Stimulated activated CD8-positive, alpha-beta memory T cell treated with anti-CD3 and anti-CD28 coated beads, Interleukin-4, amount 100 ng/mL, for 24 hours (primary cell): ENCODE measurements at places on chromosomes 6 and 20.

- no peak for DNase-seq
These were observed 105.2 kb downstream of the TFAP2A start for GRCh38 chr6:10309457-10310329.

GRCh38 chr20:41228858-41229257, 88.7 kb downstream of the ZHX3 start:
- DNase-seq, result no peak

DNA sequence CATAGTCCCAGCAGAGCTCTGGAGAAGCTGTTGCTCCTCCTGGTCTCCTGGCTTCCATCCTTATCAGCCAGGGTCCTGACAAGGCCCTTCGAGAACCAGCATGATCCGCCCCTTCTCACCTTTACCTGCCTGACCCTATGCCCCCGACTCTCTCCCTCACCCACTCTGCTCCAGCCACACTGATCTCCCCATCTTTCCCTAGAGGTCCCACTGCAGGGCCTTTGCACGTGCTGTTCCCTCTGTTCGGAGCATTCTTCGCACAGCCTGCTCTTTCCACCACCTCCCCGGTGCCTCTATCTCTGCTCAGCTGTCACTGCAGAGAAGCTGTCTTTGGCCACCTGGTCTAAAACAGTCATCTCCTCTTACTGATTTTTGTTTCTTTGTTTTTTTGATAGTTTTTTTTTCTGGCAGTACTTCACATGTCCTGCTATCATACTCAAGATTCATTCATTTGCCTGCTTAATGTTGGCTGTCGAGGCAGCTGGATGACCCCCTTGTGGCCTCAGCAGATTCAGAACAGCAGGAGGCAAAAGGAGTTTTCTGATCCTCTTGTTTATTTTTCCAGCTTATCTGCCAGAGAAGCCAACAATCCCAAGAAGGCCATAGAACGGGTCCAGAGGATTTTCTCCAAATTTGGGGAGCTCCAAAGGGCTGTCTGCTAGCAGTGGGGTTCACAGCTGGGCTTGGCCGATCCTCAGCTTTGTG, 1.6 kb upstream of the PTGIS start:
- DNase-seq, result no peak

- no peak for DNase-seq
These were observed 5.9 kb upstream of the C6orf136 start for GRCh38 chr6:30641048-30641447.

GRCh38 chr20:50186151-50186885, 4.3 kb upstream of the CEBPB start:
- DNase-seq, result peak; percentile 83

GRCh38 chr20:50645253-50646068, 45.9 kb downstream of the RIPOR3 start:
- no peak for DNase-seq

GRCh38 chr20:7571101-7571500, 369.2 kb downstream of the HAO1 start:
- no peak for DNase-seq

GRCh38 chr6:27176523-27177484, 70.7 kb upstream of the PRSS16 start:
- peak; percentile 42 for DNase-seq

GRCh38 chr20:6579417-6579816, 188.1 kb upstream of the BMP2 start:
- DNase-seq, result no peak

GRCh38 chr20:49318430-49319207, 40.8 kb upstream of the ZNFX1 start:
- DNase-seq, result no peak

GRCh38 chr6:163165922-163166321, 248.6 kb upstream of the QKI start:
- no peak for DNase-seq

DNA sequence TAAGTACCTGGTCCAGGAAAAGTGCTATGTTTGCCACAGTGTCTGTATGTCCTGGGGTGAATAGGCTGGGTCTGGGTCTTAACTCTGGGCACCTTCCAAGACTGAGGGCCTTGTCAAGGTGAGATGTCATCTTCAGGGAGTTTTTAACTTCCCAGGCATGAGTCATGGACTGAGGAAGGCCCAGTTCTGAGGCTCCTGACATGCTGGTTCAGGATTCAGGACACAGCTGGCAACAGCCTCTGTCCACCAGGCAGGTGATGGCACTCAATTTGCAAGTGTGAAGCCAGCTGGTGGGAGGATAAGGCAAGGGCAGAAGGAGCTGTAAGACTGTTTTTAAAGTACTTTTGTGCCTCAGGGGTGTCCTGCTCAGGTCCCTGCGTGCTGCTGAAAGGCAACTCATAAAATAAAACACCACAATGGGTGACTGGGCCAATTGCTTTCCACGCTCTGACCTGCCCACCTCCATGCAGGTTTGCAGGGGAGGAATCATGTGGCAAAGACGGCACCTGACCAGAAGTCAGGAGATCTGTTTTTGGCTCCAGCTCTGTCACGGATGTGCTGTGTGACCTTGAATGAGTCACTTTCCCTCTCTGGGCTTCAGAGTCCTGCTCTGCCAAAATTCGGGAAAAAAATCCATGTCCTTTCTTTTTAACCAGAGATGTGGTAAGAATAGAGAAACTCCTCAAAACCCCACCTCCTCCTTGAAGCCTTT, 4.9 kb upstream of the PACSIN1 start:
- DNase-seq, result no peak

GRCh38 chr6:39843305-39844020, 51.3 kb downstream of the DAAM2 start:
- no peak for DNase-seq

GRCh38 chr20:2303673-2304072, 7.9 kb downstream of the TGM3 start:
- DNase-seq, result no peak

- no peak for DNase-seq
These were observed 50.7 kb downstream of the DSTN start for GRCh38 chr20:17620371-17621228.

DNA sequence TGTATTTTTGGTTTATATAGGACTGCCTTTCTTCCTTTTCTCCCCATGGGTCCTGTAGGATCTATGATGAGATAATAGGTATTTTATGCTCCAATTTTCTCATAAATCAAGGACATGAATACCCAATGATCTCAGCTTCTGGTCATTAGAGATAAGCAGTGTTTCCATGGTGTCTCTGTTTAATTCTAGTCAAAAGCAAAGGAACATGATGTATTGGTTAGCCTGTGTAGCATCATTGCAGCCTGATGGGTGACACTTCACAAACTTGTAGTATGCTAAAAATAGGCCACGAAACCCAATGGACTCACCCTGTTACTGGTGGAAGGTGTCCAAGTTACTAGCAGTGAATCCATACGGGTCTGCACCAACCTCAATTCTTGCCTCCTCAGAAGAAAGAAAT, 116.2 kb upstream of the SNX9 start:
- DNase-seq, result no peak

- no peak for DNase-seq
These were observed 135.3 kb upstream of the CENPW start for GRCh38 chr6:126204598-126204997.

GRCh38 chr20:47167846-47168245, 188.7 kb downstream of the ZMYND8 start:
- DNase-seq, result no peak

DNA sequence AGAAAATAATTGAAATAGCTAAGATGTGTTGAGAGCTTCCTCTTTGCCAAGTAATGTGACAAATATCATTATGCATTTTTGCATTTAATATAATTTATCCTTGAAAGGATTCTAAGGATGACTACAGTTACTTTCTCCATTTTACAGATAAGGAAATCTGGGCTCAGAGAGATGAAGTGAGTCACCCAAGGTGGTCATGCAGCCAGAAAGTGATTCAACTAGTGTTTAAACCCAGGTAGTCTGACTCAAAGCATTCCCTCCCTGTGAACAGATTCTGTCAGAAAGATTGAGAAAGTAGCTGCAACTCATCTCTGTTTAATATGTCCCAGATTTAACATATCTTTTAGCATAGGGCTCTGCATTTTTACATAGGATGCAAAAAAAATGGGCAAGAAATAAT, 28.1 kb downstream of the NRSN1 start:
- DNase-seq, result no peak

DNA sequence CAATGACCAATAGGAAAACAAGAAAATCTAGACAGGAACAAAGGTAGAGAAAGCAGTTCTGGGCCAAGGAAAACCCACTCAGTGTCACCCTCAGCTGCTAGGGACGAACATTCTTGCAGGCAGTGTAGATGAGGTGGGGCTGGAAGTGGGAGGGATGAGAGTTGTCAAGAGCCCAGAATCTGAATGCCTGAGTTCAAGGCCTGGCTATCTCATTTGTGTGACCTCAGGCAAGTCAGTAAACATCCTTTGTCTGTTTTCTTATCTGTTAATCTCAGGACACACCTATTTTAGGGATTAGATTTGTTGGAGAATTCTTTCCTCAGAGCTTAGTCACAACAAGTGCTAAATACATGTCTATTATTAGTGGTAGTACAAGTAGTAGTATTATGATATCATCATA, 50.9 kb upstream of the KIF16B start:
- DNase-seq, result no peak

DNA sequence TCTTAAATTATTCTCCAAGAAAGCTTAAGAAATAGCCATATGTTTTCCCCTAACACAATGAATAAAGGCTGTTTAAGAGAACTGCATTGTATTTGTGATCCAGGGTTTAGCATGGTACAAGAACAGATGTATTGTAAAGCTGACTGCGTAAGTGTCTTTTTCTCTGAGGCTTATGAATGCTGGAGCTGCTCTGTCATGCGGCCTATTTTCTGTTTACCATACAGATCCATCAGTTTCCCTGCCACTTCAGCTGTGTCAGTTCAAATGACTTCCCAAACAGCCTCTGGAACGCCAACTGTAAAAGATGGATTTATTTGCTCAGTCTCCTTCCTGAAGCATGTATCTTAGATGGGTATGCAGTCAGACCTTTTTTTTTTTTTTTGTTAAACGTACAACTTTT, 419.3 kb upstream of the HS3ST5 start:
- no peak for DNase-seq

- DNase-seq, result no peak
These were observed 576.3 kb downstream of the PKHD1 start for GRCh38 chr6:51511081-51511480.

- no peak for DNase-seq
These were observed 23.7 kb downstream of the ADGRF5 start for GRCh38 chr6:46898006-46898405.

DNA sequence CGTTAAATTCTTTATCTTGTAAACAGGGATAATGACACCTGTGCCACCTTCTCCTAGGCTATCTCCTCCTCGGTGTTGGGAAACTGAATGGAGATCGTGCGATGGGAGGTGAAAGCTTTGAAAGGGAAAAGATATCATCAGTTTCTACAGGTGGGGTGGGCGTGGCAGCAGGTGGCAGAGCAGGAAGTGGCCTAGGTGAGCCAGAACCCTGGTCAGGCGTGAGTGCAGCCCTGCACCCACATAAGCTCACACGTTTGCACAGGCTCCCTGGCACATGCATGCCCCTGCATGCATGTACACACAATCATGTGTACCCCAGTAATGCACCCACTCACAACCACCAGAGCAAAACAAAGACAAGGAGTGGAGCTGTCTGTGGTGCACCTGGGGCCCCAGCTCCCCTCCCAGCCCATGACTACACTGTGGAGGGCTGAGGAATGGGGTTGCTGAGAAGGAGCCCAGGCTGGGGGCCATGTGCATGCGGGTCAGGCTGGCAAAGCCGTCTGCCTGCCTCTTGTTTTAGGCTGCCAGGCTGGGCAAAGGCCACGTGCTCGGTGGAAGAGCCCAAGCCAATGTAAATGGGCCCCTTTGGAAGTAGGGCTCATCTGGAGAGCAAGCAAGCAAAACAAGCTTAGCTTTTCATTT, 61.5 kb downstream of the TFAP2C start:
- no peak for DNase-seq

DNA sequence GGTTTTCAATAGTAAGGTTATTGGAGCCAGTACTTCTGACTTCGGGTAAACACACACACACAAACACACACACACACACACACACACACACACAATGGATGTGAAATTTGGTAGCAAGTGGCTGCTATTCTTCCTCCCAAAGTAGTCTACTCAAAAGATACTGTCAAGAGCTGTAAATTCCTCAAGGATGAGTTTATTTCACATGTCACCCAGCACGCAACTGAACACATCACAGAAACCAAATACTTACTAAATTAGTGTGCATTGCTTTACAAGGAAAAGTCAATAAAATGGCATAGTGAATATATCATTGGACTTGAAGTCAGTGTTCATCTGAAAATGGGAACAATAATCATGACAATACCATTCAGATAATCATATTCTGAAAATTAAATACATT, 32.9 kb downstream of the MMUT start:
- DNase-seq, result no peak

- no peak for DNase-seq
These were observed 261.5 kb upstream of the SOX4 start for GRCh38 chr6:21332077-21332476.

DNA sequence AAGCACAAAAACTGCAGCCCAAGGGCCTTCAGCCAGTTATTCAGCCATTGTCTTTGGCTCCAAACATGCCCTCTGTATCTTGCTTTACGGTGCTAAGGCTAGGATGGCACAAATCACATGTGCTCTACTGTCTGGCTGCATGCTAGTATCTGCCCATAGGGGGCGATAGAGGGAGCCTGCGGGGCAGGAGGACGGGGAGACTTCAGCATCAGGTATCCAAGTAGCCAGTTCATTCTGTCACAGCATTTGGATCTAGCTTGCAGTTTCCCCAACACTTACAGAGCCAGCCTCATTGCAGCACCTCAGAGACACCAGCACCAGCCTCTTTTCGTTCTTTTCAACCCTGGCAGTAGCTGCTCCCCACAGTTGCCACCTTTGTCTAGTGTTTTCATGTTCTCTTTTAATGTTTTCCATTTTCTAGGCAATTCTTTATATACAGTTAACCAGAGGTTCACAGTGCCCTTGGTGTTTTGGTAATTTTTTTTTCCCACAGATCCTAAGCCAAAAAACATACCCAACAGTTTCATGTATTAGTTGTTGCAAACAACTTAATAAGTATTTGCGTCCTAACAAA, 705.9 kb downstream of the PTPRT start:
- no peak for DNase-seq

- no peak for DNase-seq
These were observed 2.0 kb downstream of the QRSL1 start for GRCh38 chr6:106631346-106631745.

GRCh38 chr20:6142348-6142993, 19.6 kb upstream of the FERMT1 start:
- DNase-seq, result peak; percentile 18

- no peak for DNase-seq
These were observed 78.7 kb downstream of the CEBPB start for GRCh38 chr20:50269091-50270033.

GRCh38 chr6:34696189-34696738, 303 bp downstream of the ILRUN start:
- DNase-seq, result no peak
